NCI-H1092 (cell line): ENCODE measurements at places on chromosomes 11 and 22.
A peak's percentile ranks its signal among the peaks of the same experiment; 100 is the strongest.

GRCh38 chr11:39011797-39012196 is 2413.8 kb upstream of the RAG2 start:
- DNase-seq = no peak

DNA sequence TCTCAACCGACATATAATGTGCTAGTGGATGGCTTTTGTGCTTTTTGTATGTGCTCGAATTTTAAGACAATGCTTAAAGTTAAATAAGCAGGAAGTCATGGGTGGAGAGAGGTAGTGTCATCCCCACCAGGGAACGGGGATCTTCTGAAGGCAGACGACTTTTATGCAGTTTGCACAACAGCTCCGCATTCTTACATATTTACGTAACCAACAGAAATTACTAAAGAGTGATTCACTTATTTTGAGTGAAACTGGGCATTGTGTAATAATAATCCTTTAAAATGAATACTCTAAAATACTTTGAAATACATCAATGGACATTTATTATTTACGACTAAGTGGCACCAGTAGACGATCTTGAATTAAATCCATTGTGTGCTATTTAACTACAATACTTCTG is 305.1 kb downstream of the CNTN5 start:
- DNase-seq = no peak

DNA sequence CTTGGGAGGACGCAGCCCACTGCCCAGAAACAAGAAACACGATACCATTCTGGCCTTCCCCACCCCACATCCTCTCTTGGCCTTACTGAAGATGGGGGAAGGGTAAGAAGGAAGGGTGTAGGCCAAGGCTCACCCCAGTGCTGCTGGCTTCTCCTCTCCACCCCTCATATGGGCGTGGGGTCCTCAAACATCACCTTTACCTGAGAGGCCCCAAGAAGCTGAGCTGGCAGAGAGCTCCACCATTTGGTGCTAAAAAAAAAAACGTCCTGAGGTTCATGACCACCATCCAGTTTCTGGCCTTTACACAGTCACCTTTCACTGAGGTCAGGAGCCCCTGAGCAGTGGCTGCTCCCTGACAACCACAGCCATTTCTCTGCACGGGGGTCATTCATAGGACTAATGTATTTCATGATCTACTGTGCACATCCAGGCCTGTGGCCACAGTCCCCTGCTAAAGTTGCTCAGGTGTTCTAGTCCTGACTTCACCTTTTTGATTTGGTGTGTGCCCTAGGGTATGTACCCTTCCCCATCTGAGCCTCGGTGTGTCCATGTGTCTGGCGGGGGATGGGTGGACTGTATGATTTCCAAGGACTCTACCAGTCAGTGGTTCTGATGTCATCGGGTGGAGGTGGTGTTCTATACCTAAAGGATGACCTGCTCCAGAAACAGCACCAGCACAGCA is 15.1 kb downstream of the RHOG start:
- DNase-seq = no peak

GRCh38 chr22:46846150-46846831 is 83.8 kb downstream of the TBC1D22A start:
- DNase-seq = no peak

GRCh38 chr22:45263463-45264269 is 21.1 kb upstream of the UPK3A start:
- DNase-seq = no peak

- DNase-seq = no peak
These were observed 75.8 kb downstream of the BUD13 start for GRCh38 chr11:116697011-116697410.

DNA sequence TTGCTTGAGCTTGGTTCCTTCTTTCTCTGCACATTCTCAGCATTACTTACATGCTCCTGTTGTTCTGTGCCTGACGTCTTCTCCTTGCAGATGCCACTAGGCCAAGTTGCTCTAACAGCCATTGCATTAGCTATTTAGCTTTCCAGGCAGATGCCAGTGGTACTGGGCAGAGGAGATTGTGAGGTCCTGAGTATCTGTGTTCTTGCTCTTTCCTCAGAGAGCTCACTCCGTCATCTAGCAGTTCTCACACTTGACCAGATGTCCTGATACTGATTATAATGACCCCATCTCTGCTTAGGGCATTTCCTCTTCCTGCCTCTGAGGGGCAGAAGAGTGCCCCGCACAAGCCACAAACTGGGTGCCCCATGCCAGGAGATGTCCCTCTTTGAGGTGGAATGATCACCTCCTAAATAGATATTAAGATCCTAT is 30.7 kb downstream of the ARHGAP1 start:
- DNase-seq = no peak

GRCh38 chr11:82682003-82682751 is 51.5 kb downstream of the FAM181B start:
- DNase-seq = peak; percentile 23

GRCh38 chr22:31083377-31083768 is 2.3 kb downstream of the SMTN start:
- DNase-seq = peak; percentile 92

DNA sequence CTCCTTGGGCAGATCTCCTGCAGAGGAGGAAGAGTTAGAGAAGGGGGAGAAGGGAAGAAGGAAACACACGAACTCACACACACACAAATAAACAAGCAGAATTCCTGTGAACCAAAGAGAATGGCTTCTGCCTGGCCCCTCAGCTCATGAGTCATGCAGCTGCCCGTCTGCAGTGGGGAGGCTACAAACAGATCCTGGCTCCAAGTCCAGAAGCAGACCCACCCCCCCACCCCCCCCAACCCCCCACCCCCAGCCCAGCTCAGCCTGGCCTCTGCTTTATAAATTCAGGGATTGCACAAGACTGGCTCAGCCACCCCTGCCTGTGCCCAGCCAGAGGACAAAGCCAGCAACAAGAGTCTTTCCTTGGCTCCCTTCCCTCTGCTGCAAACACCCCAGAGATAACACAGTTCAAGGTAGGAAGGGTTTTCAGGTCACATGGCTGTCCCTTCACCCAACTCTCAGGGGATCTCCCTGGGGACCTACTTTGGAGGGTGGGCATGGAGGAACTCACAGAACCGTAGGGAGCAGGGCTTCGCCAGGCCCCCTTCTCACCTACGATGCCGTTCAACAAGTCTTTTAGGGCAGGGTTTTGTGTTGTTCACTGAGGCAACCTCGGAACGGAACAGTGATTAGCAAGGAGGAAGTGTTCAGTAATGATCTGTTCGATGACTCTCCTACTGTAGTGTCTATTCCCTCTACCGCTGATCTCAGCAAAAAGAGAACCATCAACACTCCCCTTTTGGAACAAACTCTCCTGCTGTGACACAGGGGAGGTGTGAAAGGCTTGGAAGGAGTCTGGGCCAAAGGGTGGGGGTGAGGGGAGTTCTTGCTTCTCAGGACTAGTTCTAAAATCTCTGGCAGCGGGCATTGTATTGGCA is 35.5 kb downstream of the RPL27A start:
- DNase-seq = no peak

- DNase-seq = peak; percentile 37
These were observed 224.4 kb upstream of the MTNR1B start for GRCh38 chr11:92744929-92745585.

- no peak for DNase-seq
These were observed 22.3 kb downstream of the EIF4G2 start for GRCh38 chr11:10786451-10786850.

DNA sequence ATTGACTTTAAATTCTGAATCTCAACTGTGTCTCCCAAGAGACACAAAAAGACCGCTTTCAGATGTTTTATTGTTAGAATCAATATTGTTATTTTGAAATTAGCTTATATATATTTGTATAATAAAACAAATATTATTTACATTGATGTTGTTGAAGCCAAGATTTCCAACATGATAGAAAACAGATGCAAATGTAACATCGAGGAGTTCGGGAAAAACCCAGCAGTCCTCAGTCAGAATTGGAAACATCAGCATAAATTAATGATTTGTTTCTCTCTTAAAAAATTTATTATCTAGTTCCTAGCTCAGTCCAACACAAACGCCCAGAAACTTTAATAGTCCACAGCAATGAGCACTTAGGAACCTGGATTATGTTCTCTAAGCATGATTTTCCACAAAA is 1330.4 kb downstream of the TBC1D22A start:
- DNase-seq = no peak

DNA sequence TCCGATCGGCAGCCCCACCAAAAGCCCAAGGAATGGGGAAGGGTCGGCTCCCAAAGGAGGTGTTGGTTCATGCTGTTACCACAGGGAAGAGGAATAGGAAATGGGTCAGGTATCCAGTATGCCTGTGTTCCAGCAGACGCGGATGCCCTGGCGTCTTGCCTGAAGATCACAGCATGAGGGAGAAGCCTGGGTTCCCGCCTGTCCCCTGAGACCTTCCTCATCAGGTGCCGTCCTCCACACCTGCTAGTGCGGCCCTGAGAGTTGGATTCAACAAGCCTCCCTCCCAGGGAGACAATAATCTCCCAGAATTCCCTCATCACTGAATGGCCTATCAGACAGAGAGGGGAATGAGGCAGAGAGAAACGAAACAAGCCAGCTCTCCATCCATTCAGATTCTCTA is 92.2 kb downstream of the SPATA19 start:
- peak; percentile 55 for DNase-seq

- DNase-seq = no peak
These were observed 5.6 kb downstream of the LIPT2 start for GRCh38 chr11:74487875-74488274.

- no peak for DNase-seq
These were observed 42.1 kb downstream of the MYO7A start for GRCh38 chr11:77170107-77170506.

- DNase-seq = peak; percentile 85
These were observed at the start of gene ATF4 for GRCh38 chr22:39520226-39521105. Gene ATF4, plus strand, starts transcription at chr22:39520562. Its CDS starts 884 bp downstream, at chr22:39521446.

GRCh38 chr11:69044111-69045013 is 4.4 kb upstream of the TPCN2 start:
- no peak for DNase-seq

DNA sequence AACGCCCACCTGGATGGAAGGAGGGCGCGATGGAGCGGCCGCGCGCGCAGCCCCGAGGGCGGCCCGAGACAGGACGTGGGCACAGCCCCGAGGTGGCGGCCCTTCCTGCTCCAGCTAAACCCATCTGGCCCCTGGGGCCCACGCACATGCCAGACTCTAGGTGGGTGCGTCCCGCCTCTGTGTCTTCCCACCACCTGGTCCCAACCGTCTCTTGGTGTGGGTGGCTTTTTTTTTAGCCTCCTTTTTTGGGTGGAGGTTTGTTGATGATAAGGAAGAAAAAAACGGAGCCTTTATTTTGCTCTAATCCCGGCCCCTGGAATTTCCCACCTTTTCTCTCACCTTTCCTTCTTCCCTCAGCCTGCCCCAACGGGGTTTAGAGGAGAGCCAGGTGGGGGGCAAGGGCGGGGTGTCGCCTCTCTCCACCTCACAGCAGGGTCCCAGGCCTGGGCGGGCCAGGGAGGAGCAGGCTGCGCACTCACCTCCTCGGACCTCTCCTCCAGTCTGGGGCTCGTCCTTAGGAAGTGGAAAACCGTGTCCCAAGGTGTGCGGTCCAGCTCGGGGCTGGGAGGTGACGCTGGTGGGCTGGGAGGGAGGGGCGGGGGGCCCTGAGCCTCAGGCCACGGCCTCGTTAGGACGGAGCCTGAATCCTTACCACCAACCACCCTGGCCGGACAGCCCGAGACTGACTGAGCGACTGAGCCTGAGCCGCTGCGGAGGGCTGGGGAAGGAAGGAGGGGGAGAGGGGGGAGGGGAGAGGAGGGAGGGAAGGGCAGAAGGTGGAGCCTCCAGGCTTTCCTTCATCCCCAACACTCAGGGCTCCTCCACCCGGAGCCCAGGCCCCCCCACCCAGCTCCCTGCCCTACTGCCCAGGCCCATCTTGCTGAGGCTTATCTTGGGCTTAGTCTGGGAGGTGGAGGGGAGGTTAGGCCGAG is at the start of gene SOX10:
Gene SOX10, minus strand, starts transcription at position 696 of the 932 bp plus-strand sequence. CDS start 771 bp downstream, outside the sequence.
- DNase-seq = no peak

GRCh38 chr11:27357250-27357649 is 5.8 kb downstream of the CCDC34 start:
- DNase-seq = peak; percentile 45

- DNase-seq = no peak
These were observed 54.7 kb upstream of the SLC25A1 start for GRCh38 chr22:19233189-19233661.

GRCh38 chr11:74611369-74611861 is 19.0 kb downstream of the POLD3 start:
- no peak for DNase-seq

GRCh38 chr11:45158891-45159605 is 12.6 kb downstream of the PRDM11 start:
- no peak for DNase-seq

DNA sequence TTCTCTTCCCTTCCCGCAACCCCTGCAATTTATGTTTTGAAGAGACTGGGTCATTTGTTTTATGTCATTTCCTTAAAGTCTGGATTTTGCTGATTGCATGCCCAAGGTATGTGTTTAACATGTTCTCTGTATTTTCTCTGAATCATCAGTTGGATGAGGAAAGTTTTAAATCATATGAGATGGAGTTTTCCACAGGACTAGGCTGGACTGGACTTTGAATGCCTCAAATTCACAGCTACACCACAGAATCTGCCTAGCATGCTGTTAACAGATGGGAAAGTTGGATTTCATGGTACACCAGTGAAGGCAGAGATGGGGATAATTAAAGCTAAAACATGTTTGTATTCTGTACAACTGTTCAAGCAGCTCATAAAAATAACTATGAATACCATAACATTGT is 62.6 kb downstream of the CWC15 start:
- DNase-seq = no peak

- no peak for DNase-seq
These were observed 188.6 kb downstream of the HIPK3 start for GRCh38 chr11:33445761-33446161.

DNA sequence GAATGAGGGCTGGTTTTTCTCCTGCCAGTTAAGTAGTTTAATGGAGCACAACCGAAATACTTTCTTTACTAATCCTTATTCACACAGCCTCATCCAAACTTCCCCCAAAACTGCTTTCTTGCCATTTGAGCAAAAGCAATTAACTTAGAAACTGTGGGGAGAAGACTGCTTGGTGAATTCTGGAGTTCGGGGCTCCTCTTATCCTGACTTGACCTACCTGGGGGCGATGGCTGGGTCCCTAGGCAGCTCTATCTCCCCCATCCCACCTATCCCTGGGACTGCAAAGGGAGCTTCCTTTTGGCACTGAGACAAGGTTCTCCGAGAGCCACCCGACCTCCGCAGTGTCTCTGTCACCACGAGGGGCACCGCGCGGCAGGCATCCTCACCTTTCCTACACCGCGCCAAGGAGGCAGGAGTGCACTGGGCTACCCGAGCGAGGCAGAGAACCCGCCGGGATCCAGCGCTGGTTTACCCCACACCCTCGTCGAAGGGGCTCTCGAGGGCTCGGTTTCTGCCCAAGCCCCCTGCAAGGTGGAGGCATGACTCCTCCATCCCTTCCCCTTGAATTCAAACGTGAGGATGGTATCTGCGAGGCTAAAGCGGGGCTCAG is 759 bp downstream of the DESI1 start:
- peak; percentile 25 for DNase-seq

GRCh38 chr22:31952094-31952401 is 7.7 kb downstream of the YWHAH start:
- DNase-seq = no peak

DNA sequence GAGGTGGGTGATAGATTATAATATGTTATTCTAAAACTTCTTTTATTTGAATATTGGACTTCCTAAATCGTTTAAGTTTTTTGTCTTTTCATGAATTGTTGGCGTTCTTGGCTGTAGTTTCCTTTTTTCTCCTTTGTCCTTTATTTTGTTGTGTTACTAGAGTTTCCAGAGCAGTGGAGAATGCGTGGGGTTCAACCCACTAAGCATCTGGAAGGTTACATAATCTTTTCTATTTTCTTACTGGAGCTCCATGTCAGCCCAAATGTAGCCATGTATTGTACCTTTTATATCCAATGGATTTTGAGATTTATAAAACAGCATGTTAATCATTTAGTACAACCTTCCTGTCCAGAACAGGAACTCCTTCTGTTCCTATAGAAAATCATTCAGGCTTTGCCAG is 63.2 kb downstream of the PPP6R3 start:
- DNase-seq = no peak
